ENCODE measurements at places on chromosomes 6 and 20.

DNA sequence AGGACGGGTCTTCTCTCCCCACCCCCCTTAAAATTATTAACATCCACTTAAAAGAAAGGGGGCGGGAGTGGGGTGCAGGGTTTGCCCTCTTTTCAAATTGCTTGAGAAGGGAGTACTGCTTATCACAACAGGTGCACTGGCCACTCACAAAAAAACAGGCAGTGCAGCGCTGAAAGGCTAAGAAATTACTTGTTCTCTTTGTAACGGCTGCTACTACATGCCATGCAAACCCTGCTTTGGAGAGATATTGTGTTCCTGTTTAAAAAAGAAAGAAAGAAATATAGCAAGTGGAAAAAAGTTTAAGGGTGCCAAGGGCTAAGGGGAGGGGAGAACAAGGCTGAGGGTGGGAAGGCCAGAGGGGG, 312.7 kb upstream of the JARID2 start:
- DNase-seq = no peak

GRCh38 chr6:170211404-170212025, 79.4 kb downstream of the DLL1 start:
- DNase-seq = no peak

GRCh38 chr6:41547799-41548097, 1.6 kb downstream of the FOXP4 start:
- DNase-seq = no peak

GRCh38 chr20:52974179-52974594, 2.0 kb downstream of the TSHZ2 start:
- no peak for DNase-seq

DNA sequence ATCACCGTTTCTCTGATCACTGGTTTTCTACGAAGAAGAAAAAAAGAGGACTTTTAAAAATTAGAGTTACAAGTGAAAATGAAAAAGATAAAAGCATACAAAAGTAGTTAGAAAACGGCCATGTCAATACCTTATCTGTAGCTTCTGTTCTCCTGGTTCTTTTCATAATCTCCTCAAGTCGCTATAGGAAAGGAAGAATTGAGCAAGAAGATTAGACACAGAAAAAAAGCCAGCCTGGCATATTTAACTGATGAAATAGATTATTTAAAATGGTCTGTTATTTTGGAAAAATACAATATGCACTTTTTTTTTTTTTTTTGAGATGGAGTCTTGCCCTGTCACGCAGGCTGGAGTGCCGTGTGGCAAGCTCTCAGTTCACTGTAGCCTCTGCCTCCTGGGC, 70.2 kb upstream of the BCLAF1 start:
- no peak for DNase-seq

GRCh38 chr20:53621482-53622246, 28.0 kb upstream of the ZNF217 start:
- DNase-seq = peak; percentile 82

- DNase-seq = no peak
These were observed 207.3 kb downstream of the COL19A1 start for GRCh38 chr6:70073637-70074036.

DNA sequence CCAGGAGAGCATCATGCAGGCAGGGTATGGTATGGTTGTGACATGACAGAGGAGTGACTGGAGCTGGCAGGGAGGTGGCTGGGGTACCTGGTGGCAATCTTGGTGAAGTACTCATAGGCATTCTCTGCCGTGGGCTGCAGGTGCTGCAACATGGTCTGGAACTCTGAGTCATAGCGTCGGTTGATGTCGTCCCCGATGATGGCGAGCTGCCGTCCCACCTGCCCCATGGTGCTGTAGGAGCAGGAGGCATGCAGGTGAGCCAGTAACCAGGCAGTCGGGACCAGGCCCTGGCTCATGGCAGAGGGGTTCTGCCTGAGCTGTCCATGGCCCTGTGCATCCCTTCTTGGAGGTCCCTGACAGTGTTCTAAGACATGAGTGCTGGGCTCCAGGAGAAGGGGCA, 4.9 kb downstream of the BAK1 start:
- no peak for DNase-seq

GRCh38 chr6:167470101-167470835, 145.4 kb downstream of the TTLL2 start:
- DNase-seq = no peak

DNA sequence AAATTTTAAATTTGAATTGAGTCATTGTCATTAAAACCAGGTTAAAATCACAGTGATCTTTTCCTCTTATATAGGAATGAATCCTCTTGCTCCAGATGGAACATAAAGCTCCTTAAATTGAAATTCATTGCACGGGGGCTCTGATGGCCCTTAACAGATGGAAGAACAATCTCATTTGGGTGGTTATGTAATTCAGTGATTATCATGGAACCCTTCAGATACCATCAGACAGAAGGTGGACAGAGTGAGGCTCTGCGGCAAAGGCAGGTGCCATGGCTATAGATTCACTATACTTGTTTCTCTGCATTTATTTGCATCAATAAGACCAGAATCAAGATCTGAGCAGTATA, 17.8 kb upstream of the RNF182 start:
- no peak for DNase-seq

DNA sequence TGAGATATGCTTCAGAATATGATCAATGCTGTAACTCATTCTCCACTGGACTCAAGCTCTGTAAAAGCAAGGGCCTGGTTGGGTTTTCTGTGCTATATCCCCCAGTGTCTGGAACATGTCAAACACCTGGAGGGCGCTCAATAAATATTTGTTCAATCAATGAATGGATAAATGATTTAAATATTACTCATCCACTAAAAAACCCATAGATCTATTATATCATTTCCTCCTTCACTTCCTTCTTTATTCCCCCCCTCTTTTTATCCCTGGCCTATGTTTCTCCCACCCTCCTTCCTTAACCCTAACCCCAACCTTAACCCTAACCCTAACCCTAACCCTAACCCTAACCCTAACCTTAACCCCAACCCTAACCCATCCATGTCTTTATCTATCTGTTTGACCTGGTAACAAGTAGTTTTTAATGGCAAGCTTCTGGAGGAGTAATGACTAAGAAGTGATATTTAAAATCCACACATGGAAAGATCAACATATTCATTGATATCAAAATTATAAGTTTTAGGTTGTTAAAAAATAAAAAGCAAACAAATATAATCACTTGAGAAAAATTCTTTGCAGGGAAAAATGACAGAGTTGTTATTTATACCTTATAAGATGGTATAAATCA, 103.8 kb upstream of the GLP1R start:
- DNase-seq = no peak

DNA sequence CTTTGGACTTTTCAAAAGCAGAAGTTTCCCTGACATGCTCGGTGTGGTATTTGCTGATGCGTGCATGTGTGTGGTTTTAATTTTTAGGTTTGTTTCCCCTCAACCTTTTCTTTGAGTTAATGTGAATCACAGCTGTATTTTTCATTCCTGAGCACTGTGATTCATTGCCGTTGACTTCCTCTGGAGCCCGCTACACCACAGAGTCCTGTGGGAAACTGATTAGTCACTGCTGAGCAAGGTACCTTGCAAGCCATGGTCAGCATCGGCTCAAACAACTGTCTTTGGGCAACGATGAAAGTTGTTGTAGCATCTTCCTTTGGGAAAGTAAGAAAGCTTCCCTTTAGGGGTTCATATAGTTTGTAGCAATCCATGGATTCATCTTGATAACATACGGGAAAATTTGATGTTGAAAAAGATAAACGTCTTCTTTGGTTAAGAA, 57.5 kb downstream of the RIN2 start:
- DNase-seq = peak; percentile 91

- DNase-seq = no peak
These were observed 370.2 kb upstream of the EPHA7 start for GRCh38 chr6:93789532-93789931.

DNA sequence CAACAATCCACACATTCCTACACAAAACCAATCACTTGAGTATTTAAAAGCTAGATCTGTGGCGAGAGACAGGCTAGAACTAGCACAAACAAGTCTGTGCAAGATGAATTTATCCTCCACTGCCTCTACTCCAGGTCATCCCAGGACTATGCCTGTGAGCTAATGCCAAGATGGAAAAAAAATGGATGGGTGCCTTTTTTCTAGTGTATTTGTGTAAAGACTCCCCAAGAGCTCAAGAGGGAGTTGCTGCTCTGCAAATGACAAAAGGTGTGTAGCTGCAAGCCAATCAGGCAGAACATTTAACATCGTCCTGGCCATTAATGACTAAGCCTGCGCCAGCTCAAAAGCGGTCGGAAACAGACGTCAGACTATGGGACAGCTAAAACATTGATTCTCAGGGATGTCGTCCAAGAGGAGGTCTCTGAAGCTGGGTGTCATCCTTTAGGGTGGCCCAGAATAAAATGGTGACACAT, 21.9 kb downstream of the ATXN1 start:
- DNase-seq = no peak

DNA sequence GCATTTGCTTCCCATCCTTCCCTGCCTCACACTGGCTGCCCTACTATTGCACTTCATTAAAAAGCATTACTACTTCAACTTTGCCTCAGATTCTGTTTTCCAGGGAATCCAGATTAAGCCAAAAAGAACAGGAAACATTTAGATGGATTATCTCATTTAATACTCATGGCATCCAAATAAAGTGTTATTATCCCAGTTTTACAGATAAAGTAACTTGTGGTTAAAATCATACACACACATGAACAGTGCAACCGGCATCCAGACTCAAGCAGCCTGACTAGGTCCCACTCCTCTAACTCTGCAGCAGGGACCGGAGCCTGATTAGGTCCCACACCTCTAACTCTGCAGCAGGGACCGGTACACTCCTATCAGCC, 72.3 kb downstream of the GPR6 start:
- DNase-seq = no peak

- no peak for DNase-seq
These were observed 47.5 kb downstream of the PIGU start for GRCh38 chr20:34629342-34629741.

GRCh38 chr20:5780846-5781217, 30.6 kb downstream of the SHLD1 start:
- DNase-seq = no peak

DNA sequence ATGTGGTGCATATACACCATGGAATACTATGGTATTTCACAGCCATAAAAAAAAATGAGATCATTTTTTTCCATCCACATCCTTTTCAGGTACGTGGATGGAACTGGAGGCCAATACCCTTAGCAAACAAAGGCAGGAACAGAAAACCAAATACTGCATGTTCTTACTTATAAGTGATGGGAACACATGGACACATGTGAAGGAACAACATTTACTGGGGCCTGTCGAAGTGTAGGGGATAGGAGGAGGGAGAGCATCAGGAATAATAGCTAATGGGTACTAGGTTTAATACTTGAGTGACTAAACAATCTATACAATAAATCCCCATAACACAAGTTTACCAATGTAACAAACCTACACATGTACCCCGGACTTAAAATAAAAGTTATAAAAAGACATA, 30.5 kb downstream of the CCN2 start:
- no peak for DNase-seq

- DNase-seq = no peak
These were observed 89.0 kb downstream of the EDN1 start for GRCh38 chr6:12379181-12379580.

DNA sequence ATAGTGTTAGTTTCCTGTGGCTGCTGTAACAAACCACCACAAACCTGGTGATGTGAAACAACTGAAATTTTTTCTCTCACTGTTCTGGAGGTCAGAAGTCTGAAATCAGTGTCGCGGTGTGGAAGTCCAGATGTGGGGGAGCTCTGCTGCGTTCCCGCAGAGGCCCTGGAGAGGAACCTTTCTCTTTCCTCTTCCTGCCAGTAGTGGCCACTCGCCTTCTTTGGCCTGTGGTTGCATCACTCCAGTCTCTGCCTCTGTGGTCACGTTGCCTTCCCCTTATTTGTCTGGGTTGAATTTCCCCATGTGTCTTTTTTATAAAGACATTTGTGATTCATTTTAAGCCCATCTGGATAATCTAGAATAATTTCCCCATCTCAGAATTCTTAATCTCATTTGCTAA, 295.5 kb upstream of the FLRT3 start:
- DNase-seq = no peak

DNA sequence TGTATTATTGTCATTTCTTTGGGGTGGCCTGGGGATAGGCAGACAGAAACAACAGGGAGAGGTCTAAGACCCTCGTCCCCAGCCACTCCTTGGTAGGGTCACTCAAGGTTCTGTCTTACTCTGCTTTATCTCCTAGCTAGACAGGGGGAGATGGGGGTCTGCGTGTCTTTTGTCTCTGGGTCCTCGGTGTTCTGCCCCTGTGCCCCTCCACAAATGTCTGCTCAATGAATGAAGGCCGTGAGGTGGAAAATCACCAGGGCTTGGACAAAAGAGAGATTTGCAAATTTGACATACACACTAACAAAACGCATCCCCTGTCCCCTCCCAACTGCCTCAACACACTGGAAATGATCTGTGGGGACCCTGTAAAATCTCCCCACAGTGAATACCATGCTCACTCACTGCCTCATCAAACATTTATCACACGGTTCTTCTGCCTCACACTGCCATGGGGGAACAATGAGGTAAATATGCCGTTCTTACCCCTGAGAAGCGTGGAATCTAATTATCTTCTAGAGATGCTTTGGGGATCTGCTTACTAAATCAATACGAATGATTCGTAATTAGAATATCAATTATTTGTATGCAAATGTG, 13.2 kb upstream of the VAPB start:
- no peak for DNase-seq

DNA sequence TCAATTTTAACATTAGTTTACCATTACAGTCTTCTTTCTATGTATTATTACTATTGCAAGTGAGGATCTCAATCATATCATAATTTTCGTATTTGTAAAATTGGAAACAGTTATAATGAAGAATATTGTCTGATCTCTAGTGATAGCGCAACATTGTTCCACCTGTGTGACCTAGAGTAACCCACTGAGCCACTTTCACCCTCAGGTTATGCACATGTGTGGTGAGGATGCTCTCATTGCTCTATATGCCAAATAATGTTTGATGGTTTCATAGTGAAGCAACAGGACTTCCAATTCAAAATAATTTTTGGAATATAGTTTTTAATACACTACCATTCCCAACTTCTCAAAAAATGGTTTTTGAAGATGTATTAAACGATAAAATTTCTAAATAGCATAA, 603.1 kb upstream of the MAN1A1 start:
- no peak for DNase-seq

- DNase-seq = no peak
These were observed 281.5 kb downstream of the SLC35F1 start for GRCh38 chr6:118188561-118188960.

DNA sequence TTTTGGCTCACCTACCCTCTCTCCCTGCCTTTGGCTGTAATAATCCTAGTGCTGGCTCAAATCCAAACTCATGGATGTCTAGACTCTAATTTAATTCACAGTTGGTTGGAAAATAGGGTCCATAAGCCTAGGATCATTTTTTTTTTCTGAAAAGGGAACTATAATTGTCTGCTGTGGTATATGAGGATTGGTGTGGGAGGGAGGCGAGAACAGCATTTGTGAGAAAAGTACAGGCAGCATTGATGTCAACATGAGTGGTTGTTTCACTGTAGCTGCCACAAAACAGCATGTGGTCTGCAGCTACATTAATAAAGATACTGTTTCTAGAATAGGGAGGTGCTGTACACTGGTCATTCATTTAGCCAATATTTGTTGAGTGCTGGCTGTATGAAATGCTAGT, 18.6 kb upstream of the POLR1H start:
- no peak for DNase-seq

All from NCI-H460 (cell line).